Skin of body (tissue), 3 donors: ENCODE measurements at places on chromosomes 12 and 14. TPM values are rescaled to one million over a fixed set of nuclear protein-coding genes. Genes with fewer than 3 reads are reported as not detected.

Gene CPSF6
- total RNA-seq = 46.6 TPM

DNA sequence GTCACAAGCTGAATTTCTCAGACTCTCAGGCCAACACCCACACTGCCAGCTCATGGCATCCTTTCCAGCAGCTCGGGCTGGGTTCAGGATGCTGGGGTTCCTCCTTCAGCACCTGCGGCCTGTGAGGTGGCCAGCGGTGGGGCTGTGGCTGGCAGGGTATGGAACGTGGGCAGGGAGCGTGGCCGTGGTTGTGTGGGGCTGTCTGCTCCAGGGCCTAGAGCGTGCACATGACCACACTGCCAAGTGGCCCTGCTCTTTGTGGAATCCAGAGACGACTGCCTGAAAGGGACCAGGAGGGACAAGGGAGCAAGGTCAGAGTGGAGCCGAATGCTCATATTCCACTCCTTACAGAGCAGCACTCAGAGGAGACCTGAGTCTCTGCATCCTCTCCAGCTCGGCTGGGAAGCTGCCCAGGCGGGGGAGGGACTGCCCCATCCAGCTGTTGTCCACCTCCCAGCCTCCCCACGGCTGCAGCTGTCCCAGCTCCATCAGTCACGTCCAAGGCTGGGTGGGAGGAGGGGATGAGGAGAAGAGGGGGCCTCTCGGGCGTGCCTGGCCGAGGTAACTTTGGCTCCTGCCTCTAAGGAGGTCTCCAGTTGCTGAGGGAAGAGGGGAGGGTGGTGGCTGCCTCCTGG, 71.3 kb downstream of the TSPAN9 start:
- peak; percentile 15 for DNase-seq

DNA sequence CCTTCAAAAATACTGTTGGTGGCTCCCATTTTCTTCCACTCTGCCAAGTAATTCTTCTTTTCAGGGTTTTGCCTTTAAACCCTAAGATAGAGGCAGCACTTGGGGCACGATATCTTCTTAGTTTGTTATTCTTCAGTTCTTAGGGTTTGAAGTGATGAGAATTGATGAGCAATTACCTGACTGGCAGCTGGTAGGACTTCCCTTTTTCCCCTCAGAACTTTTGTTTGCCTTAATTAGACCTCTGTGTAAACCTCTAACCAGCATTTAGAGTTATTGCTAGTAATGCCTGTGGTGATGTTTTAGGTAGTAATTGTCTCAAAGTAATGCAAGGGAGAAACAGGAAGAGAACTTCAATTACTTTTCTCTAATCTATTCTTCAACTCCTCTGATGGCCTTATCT, 683.5 kb downstream of the RPL10L start:
- DNase-seq = no peak

Gene MANSC4
- total RNA-seq = not detected

GRCh38 chr12:3106579-3106978, 29.4 kb downstream of the TSPAN9 start:
- DNase-seq = no peak

Gene SELPLG
- 4.2 TPM for total RNA-seq

GRCh38 chr12:6929466-6930452, 2.0 kb downstream of the ATN1 start:
- no peak for DNase-seq

Gene RFLNA
- 8.8 TPM for total RNA-seq
